ENCODE measurements at places on chromosomes 4 and X.

GRCh38 chr4:152115794-152116193 lies 355.0 kb upstream of the GATB start:
- DNase-seq, result no peak

DNA sequence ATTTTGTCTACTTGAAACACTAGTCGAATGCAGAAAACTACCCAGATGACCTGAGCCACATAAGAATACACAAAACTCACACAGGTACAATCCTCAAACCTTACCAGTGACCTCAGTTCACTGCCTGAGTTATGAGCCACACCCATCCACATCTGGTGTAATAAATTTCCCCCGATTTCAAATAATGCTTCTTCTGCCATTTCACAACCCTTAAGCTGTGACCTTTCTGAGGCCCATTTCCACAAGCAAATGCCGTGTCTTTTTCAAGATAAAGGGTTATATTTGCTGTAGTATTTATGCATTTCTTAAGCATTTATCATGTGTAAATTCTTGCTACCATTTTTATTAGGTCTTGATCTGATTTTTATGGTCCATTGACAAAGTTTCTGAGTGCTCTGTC lies 1.8 kb upstream of the ARHGEF38 start:
- no peak for DNase-seq

- no peak for DNase-seq
Measured at GRCh38 chrX:149961572-149961971, 23.3 kb upstream of the EOLA2 start.

DNA sequence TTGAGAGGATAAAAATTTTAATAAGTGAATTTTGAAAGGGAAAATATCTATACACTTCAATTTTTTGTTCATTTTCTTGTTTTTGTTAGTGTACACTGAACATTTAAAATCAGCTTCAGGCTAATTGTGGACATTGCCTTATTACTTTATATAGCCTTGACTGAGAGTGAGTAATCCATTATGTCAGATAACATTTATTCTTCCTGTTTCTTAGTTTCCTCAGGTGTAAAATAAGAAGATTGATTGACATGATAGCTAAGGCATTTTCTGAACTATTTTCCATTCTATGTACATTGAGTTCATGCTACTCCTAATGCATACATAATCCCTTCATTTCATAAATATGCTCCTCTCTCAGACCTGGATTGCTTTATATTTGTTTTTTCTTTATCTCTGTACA lies 607.3 kb upstream of the AADAT start:
- no peak for DNase-seq

DNA sequence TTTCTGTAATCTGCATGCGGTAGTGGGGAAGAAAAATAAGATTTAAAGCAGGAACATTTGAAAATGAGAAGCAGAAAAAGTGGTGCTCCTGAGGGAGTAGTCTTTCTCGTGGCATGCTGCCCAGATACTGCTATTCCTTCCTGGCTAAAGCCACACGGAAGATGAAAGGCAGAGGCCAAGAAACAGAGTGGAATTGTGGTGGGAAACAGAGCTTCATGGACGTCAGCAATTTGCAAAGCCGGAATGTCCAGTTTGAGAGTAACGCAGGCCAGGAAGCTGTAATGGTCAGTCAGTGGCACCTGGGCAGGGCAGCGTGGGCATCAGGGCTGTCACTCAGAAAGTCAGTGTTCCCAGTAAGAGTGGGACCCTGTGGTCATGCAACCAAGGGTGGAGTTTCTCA lies 63.7 kb upstream of the FMR1 start:
- DNase-seq, result no peak

- no peak for DNase-seq
Measured at GRCh38 chr4:36772154-36772516, 472.4 kb upstream of the NWD2 start.

DNA sequence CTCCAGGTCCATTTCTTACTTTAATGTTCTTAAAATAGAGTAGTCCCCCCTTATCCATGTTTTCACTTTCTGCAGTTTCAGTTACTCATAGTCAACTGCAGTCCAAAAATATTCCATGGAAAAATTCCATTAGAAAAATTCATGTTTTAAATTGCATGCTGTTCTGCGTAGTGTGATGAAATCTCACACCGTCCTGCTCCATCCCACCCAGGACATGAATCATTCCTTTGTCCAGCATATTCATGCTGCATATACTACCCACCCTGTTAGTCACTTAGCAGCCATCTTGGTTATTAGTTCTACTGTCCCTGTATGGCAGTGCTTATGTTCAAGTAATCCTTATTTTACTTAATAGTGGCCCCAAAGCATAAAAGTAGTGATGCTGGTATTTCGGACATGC lies 5.4 kb upstream of the PDLIM5 start:
- no peak for DNase-seq

DNA sequence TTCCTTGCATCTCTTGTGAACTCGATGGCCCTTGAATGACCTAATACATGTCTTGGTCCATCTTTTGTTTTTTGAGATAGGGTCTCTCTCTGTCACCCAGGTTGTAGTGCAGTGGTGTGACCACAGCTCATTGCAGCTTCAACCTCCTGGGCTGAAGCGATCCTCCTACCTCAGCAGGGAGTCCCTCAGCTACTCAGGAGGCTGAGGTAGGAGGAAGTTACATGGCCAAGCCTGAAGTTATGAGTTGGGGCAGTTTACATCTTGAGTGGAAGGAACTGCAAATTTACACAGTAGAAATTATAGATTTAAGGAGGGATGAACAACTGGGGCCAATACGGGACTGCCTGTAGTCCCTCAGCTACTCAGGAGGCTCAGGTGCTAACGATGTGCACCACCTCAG lies 97.2 kb upstream of the METTL14 start:
- DNase-seq, result no peak

- no peak for DNase-seq
Measured at GRCh38 chr4:153804722-153805121, 15.8 kb upstream of the SFRP2 start.

- DNase-seq, result no peak
Measured at GRCh38 chrX:1031521-1032430, 180.7 kb downstream of the CRLF2 start.

GRCh38 chr4:56296526-56296925 lies 90.8 kb downstream of the AASDH start:
- DNase-seq, result no peak

DNA sequence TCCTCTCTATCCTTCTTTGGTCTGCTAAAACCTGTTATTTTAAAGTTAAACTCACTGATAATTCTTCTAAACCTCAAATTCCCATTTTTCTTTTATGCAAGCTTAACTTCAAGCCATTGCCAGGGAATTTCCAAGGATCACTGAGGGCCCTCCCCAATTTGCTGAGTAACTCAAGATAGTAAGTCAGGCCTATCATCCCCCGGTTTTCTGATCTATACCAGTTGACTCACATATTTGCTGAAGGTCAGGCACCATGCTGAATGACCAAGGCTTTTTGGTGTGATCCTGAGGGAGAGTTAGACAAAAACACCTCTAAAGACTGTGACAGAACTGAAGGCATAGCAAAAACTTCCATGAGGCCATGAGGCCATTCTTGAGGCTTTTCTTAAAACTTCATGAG lies 1301.9 kb downstream of the PCDH7 start:
- no peak for DNase-seq

GRCh38 chr4:79585834-79586233 lies 177.8 kb upstream of the GK2 start:
- no peak for DNase-seq

DNA sequence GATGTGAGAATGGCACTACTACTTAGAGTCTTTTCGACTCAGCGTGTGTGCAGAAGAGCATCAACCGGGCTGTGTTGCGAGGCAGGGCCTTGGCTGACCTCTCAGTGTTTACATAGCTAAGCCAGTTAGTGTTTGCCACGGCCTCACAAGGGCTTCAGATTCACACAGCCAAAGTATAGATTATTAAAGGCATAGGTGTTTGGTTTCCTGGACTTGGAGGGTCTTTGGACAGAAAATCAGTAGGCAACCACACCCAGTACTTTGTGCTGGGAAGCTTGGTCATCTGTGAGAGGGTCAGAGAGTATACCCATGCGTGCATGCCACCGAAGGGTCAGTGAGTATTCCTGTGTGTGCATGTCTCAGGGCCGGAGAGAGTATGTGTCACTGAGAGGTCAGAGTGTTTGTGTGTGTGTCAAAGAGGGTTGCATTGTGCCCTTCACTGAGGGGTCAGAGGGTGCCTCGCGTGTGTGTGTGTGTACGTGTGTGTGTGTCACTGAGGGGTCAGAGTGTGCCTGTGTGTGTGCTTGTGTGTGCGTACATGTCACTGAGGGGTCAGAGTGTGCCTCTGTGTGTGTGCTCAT lies 69.7 kb upstream of the MSANTD1 start:
- no peak for DNase-seq

DNA sequence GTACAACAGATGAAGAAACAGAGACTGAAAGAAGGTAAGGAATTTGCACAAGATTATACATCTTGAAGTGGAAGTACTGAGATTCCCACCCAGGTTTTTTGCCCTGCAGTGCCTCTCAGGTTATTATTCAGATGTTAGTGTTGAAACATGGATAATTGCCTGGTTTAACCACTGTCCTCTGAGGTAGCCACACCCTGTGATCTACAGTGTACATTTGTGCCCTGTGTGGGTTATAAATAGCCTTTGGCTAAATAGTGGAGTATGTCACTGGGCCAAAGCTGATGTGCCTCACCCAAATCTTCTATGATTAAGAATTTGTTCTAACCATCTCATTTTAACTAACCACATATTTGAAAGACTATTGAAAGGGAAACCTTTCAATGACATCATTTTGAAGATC lies 5.4 kb upstream of the ASB5 start:
- DNase-seq, result no peak

DNA sequence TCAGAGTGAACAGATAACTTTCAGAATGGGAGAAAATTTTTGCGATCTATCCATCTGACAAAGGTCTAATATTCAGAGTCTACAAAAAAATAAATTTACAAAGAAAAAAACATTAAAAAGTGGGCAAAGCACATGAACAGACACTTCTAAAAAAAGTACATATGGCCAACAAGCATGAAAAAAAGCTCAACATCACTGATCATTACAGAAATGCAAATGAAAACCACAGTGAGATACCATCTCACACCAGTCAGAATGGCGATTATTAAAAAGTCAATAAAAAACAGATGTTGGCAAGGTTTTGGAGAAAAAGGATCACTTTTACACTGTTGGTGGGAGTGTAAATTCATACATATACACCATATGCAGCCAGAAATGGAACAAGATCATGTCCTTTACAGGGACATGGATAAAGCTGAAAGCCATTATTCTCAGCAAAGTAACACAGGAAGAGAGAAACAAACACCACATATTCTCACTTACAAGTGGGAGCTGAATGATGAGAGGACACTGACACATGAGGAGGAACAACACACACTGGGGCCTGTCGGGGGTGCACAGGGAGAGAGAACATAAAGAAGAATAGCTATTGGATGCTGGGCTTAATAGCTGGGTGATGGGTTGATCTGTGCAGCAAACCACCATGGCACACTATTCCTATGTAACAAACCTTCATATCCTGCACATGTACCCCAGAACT lies 41.6 kb upstream of the ITM2A start:
- no peak for DNase-seq

- DNase-seq, result no peak
Measured at GRCh38 chr4:7138223-7139166, 53.8 kb upstream of the SORCS2 start.

- no peak for DNase-seq
Measured at GRCh38 chrX:130846746-130847145, 56.3 kb downstream of the ENOX2 start.

- no peak for DNase-seq
Measured at GRCh38 chr4:152763796-152764195, 15.7 kb downstream of the TIGD4 start.

GRCh38 chrX:13996650-13997049 lies 33.0 kb downstream of the GEMIN8 start:
- no peak for DNase-seq

- DNase-seq, result no peak
Measured at GRCh38 chrX:97594646-97595224, 711.0 kb downstream of the RPA4 start.

DNA sequence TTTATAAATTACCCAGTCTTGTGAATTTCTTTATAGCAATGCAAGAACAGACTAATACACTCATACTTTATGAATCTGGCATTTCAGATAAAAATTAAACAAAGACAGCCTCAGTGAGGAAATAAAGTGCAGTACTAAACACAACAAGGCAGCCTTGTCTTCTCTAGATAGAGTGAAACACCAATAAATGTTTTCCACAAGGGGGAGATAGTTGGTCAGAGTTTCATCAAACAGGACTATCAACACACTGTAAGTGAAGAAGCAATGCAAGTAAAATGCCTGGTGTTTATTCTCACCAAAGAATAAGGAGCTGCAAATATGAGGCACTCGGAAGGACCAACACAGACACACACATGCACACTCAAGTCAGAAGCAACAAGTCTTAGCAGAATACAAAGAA lies 62.8 kb downstream of the FAM9B start:
- no peak for DNase-seq

DNA sequence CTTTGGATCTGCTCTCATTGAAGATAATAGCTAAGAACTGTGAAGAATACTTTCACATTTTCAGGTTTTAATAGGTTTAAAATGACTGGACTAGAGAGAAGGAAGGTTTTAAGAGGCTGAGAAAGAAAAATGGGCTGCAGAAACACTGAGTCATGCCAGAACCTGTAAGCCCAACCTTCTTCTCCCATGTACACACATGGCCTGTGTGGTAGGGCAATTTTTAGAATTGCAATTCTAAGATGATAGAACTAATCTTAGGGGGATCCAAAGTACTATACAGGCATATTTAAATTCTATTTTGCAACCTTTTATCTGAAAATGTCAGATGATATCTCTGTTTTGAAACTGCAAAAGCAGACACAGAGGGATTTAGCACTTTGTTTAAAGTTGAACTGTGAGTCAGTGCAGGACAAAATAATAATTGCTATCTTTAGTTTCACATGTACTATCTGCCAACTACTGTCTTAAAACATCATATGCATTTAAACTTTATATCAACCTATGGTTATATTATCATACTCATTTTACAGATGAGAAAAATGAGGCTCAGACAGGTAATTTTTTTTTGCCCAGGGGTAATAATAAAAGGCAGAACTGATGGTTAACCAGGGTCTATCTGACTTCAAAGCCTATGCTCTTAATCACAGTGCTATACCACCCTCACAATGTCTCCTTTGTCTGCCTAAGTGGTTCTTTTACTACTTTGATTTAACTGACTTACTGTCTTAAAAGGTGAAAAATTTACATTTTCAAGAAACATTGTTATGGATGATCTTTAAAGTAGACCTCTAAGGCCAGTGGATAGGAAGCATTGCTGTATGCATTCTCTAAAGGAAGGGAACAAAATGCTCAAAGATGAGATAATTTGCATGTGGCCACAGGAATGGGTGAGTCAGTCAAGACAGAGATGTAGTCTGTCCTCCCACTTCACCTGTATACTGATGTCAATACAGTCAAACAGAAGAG lies 4.3 kb downstream of the TMPRSS11E start:
- no peak for DNase-seq

GRCh38 chrX:84188320-84188834 lies 378 bp upstream of the RPS6KA6 start:
- no peak for DNase-seq

DNA sequence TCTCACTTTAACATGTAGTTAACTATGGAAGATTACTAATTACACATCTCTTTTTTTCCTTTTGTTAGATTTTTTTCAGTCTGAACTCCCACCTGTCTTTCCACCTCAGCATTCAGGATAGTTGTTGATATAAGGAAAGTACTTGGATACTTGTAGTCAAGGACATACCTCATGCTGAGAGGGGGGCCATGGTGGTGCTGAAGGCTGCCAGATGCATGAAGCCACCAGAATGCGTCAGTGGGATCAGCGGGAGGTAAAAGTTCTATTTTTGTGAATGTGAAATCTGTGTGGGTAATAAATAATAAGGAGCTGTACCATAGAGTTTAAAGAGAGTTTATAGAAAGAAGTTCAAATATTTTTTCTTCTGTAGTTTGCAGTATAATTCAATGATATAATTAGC lies 13.1 kb upstream of the NDST4 start:
- DNase-seq, result no peak

GRCh38 chr4:176137631-176138030 lies 57.8 kb downstream of the SPATA4 start:
- DNase-seq, result no peak

Data from hippocampal formation (tissue), 2 donors.